Endothelial cell (in vitro differentiated cells): ENCODE measurements at places on chromosomes 16 and 17. TPM values are rescaled to one million over a fixed set of nuclear protein-coding genes. Genes with fewer than 3 reads are reported as not detected.
A peak's percentile ranks its signal among the peaks of the same experiment; 100 is the strongest.

The RPL38 gene
- total RNA-seq: 1,802 TPM

DNA sequence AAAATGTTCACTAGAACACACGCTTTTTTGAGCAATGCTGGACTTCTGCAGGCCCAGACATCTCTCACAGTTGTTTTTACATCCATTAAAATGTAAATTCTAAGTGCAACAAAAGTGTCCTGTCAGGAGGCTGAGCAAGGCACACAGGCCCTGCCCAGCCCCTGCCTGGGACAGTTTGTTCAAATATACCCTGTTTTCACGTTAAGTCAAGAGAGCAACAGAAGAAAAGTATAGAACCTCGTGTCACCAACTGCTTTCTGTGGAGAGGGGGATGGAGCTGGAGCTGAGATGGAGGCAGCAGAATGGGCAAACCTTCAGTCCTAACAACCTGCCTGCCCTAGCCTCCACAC lies 4.3 kb upstream of the HOXB2 start:
- no peak for DNase-seq

The SPATA32 gene
- not detected for total RNA-seq

The TVP23A gene
- total RNA-seq: 7.8 TPM

DNA sequence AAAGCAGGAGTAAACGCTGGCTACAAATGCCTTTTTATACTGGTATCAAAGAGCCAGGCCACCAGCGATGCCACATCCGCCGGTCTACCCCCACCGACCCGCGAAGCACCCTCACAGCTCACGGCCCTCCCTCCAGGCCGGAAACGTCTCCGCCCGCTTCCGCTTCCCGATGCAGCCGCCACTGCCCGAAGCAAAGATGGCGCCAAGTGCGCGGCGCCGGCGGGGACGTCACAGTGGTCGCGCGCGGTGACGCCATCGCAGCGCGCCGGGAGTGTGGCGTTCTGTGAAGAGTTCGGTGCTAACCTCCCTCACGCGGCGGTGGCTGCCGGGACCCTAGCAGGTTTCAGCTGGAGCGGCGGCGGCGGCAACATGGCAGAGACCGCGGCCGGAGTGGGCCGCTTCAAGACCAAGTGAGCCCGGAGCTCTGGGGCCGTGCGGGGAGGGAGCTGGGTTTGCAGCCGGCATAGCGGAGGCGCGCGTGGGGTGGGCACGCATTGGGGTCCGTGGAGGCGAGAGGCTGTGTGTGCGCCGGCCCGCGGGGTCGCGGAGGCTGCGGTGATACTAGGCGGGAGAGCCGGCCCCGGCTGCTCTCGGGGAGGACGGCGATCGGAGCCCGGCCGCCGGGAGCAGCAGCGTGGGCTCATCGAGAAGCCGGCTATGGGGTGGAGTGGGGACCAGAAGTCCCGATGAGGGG lies at the start of gene TBL3:
Gene TBL3 (plus strand): TSS at position 258 of the 694 bp plus-strand sequence. CDS start 112 bp downstream, at position 370.
- DNase-seq: peak; percentile 95

DNA sequence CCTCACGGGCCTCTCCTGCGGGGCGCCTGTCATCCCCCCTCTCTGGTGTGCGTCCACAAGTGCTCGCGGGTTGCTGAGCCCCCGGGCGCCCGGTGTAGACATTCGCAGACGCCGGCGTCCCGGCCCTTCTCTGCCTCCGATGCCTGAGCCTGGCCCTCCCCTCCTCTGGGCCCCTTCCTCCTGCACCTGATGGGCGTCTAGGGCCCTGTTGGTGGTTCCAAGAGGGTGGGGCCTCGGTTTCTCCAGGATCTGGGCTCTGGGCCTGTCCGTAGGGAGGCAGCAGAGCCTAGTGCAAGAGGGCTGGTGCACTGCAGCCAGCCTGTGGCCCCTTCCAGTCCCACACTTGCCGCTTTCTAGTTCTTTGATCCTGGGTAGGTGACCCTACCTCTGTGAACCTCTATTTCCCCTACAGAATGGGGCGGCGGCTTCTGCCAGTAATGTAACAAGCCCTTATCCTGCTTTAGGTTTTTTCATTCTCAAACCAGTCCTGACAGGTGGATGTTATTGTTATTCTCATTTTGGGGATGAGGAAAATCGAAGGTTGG lies 623 bp downstream of the E4F1 start:
- DNase-seq: peak; percentile 35

DNA sequence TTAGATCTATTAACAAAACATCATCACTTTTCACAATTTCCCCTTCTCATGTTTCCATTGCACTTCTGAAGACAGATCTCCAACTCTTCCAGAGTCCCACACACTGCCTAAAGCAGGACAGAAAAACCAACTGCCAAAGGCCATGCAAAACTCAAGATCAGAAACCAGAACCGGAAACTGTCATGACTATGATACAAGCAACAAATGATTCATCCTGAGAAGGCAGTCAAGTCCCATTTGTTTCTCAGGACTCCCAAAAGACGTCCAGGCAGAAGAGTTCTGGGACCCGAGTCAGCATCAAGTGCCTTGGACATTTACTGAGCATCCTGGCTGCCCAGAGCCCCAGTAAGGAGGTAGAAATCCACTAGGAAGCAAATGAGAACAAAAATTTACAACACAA lies 38.8 kb downstream of the ERN1 start:
- no peak for DNase-seq

- DNase-seq: no peak
These were observed 809.6 kb downstream of the CDH11 start for GRCh38 chr16:64312292-64312691.

- DNase-seq: no peak
These were observed 8.2 kb upstream of the MMP2 start for GRCh38 chr16:55470533-55471371.

DNA sequence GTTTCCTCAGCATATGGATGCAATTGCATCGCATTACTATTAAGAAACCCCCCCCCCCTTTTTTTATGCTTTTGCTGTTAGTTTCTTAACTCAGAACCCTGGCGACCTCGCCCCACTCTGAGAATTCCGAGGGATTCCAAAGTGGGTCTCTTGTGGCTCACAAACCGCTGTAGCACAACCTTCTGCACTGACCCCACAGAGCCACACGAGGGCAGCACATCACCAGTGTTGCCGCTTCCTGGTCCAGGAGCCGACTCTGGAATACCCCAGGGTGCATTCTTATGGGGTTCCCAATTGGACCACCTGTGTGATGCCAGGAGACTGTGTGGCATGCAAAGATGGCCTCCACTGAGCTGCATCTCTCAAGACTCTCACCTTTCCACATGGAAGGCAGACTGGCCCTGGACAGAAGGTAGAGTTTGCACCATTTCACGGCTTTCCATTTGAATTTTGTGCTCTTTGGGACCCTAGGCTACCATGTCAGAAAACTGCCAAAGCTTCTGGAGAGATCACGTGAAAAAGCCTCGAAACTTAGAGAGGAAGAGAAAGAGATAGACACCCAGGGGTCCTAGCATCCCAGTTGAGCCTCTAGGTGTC lies 432.7 kb upstream of the ASIC2 start:
- peak; percentile 74 for DNase-seq

The KRTAP9-2 gene
- total RNA-seq: not detected

DNA sequence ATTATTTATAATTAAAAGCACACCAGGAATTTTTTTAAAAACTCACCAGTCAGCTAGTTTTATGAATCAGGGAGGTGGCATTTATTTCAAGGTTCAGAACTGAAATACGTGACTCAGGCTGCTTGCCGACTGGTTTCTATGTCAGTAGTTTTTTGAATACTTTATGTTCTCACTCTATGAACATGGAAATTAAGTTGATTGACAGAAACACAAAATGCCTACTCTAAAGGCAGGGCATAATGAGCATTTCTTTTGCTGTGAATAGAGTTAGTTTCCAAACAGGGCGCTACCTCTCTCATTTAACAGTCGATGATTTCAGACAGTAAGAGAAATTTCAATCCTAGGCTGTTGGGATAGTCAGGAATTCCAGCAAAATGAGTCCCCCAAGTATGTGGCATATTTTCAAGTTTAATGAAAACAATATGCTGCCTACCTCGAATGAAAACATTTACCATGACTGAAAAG lies 6.7 kb downstream of the HS3ST3B1 start:
- no peak for DNase-seq

GRCh38 chr16:31333686-31334649 lies 21.0 kb upstream of the ITGAX start:
- no peak for DNase-seq

DNA sequence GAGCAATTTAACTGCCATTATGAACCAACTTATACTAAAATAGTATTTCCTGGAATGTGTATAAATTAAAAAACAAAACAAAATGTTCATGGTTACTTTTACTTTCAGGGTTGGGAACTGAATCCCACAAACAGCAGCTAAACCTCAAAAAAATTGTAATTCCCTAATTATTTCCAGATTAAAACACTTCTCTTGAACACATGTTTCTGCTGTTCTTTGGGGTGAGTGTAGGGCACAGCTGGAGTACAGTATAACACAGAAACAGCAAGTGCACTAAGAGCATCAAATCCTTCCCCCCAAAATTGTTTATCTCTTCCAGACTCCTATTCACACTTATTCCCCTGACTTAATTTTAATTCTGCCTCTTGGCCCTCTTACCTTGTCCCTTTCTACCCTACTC lies 56.4 kb downstream of the KANSL1 start:
- no peak for DNase-seq

The IL17C gene
- 0.26 TPM for total RNA-seq

DNA sequence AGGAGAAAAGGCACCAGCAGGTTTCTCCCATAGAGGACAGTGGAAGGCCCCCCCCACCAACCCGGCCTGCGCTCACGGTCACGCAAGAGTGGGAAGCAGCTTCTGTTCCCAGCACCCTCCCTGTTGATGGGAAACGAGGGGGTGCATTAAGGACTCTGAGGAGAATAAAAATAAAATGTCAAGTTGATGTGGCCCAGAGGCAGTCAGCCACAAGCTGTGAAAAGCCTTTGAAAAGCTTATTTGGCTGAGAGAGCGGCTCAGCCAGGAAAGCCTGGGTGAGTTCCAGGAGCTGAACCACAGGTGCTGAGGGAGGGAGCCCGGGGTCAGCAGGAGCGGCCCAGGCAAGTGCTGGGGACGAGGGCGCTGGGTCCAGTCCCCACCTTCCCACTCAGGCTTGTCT lies 26.9 kb upstream of the SPATA32 start:
- no peak for DNase-seq
